ENCODE measurements at places on chromosomes 12 and 14. TPM values are rescaled to one million over a fixed set of nuclear protein-coding genes. Genes with fewer than 3 reads are reported as not detected.

DNA sequence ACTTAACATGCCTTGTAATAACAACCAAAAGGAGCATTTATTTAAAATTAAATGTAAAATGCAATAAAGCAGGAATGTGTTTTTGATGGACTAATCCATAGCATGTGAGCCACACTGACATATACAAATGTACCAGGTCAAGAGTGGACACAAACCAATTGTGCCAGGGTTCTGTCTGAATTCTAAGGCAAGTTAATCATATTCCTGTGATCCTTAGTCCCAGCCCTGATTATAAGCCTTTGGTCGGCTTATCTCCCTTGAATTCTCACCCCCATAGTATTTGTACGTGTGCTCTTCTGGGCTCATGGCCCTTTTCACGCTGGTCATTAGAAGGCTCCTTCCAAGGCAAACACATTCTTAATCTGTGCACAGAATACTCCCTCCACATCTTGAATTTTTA, 10.6 kb upstream of the SRSF5 start:
- no peak for DNase-seq

DNA sequence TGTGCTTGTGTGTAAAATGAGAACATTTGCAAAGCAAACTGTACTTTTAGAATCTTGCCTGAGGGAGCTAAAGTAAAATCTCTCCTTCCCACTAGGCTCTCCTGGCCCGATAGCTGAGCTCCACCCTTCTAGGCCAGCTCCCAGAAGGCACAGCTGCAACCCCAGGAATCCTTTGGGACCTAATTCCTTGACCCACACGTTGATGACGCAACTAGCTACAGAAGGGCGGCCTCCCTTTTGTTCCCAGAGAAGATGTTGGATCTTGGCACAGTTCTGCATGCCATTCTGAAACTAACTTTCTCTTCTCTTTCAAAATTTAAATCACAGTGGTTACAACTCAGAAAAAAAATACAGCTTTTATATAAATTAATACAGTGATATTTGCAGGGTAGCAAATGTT, 268.1 kb downstream of the EGLN3 start:
- DNase-seq: peak; percentile 8

DNA sequence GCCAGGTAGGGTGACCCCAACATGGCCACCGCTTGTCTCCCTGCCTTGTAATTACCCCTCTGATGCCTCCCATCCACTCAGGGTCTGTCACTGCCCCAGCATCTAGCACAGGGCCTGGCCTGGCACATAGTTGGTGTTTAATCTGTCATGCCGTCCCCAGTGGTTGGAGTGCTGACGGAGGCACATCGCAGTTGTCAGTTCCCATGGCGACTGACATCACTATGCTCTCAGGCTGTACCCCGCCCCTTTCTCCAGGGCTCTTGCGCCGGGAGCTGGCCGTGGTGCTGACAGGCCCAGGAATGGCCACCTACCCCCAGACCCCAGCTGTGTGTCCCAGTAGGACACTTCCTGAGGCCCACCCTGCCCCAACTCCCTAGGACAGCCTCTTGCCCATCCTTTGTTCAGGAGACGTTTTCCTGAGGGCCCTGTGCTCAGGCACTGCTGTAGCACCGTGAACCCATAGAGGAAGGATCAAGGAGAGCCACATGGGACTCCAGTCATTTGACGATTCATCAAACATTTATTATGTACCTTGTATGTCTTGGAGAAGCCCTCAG, 23.0 kb downstream of the FAM222A start:
- peak; percentile 83 for DNase-seq

The RFX4 gene
- polyA plus RNA-seq: not detected

The CLEC14A gene
- 55.9 TPM for polyA plus RNA-seq

The C12orf54 gene
- polyA plus RNA-seq: 0.35 TPM

The AICDA gene
- 0.04 TPM for polyA plus RNA-seq

- no peak for DNase-seq
Measured at GRCh38 chr12:67141296-67142018, 127.7 kb upstream of the CAND1 start.

GRCh38 chr14:30354439-30354838, 204.5 kb upstream of the G2E3 start:
- DNase-seq: no peak

GRCh38 chr14:91685600-91685999, 46.3 kb downstream of the CATSPERB start:
- no peak for DNase-seq

GRCh38 chr14:44912041-44912869, 49.5 kb downstream of the KLHL28 start:
- no peak for DNase-seq

The CCDC60 gene
- polyA plus RNA-seq: 0.84 TPM

DNA sequence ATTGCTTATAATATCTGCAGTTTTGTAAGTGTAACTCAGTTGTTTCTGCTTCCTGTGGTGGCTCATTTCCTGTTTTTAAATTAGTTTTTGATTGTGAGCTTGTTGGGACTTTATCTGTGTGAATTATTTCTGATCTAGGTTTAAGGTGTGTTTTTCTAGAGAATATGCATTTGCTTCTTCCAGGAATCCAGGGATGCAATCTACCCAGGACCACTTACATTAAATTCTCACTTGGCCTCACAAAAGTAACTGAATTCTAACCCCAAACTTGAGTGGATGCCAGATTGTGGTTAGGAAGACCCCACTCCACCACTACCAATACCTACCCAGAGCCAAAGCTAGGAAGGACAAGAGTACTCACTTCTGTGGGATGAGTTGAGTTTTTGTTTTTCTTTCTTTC, 11.9 kb downstream of the STYX start:
- DNase-seq: no peak

DNA sequence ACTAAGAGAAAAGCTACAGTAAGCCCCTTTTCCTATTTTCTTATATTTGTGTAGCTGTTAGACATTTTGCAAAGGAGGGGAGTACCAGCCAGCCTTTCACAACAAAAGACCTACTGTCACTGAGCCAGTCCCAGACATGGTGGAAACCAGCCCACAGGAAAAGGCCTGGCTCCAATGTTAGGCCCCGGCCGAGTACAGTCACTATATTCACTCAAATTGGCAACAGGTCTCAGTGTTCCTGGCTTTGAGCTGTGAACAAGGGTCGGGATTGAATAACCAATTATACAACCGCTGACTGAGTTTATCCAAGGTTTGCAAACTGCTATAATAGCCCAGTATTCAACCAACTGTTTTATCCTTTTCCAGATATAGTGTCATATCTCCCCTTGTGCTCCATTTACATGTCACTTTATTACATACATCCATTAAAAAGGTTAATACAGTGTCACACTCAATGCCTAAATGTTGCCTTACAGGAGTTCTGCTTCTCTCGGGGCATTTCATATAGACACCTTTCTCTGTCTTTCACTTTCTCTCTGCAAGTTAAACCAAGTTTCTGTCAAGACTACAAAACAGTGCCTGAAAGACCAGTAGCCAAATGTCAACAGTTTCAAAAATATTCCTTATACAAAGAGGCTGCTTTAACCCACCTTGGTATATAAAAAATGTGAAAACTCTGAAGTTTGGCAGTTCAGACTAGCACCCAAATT, 178.1 kb downstream of the SOX5 start:
- DNase-seq: no peak
